ENCODE measurements at places on chromosomes 5 and 9. TPM values are rescaled to one million over a fixed set of nuclear protein-coding genes. Genes with fewer than 3 reads are reported as not detected.

- H3K27me3 ChIP-seq, result peaks cover 39% of the 10 kb centered on the region
- no peak for DNase-seq
- H3K4me1 ChIP-seq, result no peaks in the 10 kb centered on the region
- H3K36me3 ChIP-seq, result no peaks in the 10 kb centered on the region
- no peak overlapping the region for H3K27ac ChIP-seq
- H3K4me3 ChIP-seq, result no peak overlapping the region
Observed at GRCh38 chr9:137167747-137168572, 1.9 kb downstream of the LRRC26 start.

- peaks cover 56% of the 10 kb centered on the region for H3K27me3 ChIP-seq
- peaks cover 16% of the 10 kb centered on the region for H3K4me1 ChIP-seq
- no peak for DNase-seq
- no peak overlapping the region for H3K4me3 ChIP-seq
Observed at GRCh38 chr5:136200130-136200529, 7.2 kb upstream of the SMIM32 start.

Gene FOXB2
- total RNA-seq, result not detected

GRCh38 chr5:169531631-169532030, 51.9 kb upstream of the SPDL1 start:
- H3K27me3 ChIP-seq, result peaks cover 52% of the 10 kb centered on the region
- H3K27ac ChIP-seq, result no peak overlapping the region
- no peak overlapping the region for H3K4me3 ChIP-seq
- DNase-seq, result no peak

Gene C7
- total RNA-seq, result 6.1 TPM

DNA sequence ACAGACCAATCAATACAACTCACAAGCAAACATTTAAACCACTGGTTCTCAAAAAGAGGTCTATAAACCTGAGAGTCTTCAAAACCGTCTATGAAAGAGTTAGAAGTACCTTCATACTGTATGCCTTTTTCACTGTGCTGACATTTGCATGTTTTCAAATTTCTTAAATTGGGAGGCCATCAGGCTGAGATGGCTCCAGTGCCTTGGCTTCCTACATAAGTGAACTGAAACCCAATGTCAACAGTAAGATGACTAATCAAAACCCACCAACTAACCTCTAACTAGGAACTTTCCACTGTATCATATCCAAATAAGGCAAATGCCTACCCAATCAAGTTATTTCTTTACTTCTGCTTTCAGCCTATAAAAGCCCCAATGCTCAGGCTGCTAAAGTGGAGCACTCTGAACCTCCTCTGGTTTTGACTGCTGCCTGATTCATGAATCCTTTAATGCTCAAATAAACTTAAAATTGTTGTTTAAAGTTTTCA, 35.1 kb downstream of the FAM13B start:
- H3K4me1 ChIP-seq, result peaks cover 10% of the 10 kb centered on the region
- H3K27me3 ChIP-seq, result no peaks in the 10 kb centered on the region
- peaks cover 22% of the 10 kb centered on the region for H3K36me3 ChIP-seq
- no peak overlapping the region for H3K4me3 ChIP-seq

Gene BTNL8
- total RNA-seq, result not detected

GRCh38 chr5:5499442-5499841, 77.0 kb downstream of the ICE1 start:
- peaks cover 7% of the 10 kb centered on the region for H3K4me1 ChIP-seq
- no peak for DNase-seq
- H3K27me3 ChIP-seq, result peaks cover 18% of the 10 kb centered on the region
- H3K36me3 ChIP-seq, result no peaks in the 10 kb centered on the region

DNA sequence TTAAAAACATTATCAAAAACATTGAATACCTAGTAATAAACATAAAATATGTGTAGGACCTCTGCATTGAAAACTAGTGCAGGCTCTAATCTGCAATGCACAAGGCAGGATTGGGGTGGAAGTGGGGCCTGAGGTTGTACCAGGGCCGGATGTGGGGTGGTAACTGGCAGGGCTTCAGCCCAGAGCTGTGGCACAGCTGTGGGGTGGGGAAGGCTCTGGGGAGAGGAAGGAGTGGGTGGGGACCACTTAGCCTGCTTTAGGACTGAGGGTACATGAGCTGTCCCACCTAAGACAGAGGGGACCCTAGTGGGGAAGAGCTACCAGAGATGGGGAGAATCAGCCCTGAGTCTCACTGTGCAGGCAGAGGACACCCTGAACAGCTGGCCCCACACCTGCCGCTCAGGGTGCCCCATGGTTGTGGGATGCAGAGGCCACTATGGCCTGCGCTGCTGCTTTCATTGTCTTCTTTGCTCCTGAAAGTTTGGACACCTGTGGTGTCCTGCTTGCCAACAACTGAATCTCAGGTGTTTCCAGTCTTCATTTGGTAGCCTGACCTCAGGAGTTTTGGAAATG, 311.4 kb downstream of the TLE4 start:
- DNase-seq, result no peak
- no peak overlapping the region for H3K27ac ChIP-seq
- H3K36me3 ChIP-seq, result no peaks in the 10 kb centered on the region
- H3K27me3 ChIP-seq, result peaks cover 29% of the 10 kb centered on the region
- no peaks in the 10 kb centered on the region for H3K4me1 ChIP-seq

DNA sequence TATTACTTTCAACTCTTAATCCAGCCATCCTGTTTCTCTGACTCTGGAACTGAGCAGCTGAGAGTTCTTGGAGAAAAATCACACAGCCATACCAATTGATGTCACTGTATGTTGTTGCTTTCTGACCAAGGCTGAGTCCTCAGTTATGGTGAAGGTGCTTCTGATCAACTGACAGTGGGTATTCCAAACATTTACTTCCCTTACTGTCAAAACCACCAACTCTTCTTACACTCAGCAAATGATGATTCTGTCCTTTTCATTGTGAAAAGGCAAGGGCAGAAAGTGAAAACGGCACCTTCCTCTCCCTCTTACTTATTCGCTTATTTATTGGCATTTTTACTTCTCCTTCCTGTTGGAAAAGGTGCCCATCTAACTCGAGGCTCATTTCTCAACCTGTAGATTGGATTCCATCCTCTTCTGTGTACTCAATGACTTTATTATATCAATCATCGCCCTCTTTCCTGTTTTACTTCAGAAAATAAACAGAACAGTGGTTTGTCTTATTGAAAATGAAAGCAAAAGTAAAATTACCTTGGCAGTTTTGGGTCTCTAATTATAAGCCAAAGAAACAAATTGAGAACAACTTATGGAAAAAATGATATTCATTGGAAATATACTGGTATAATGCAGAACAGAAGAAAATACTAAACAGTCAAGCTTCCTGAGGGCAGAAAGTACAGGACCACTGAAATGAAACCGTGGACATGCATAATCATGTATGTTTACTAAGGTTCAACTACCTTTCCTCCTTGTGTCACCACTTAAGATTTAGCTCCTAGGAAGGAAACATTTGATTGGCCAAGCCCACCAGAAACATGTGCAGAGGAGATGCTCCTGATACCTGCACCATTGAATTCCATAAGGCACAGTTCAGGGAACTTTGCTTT, 104.5 kb upstream of the CHD1 start:
- no peaks in the 10 kb centered on the region for H3K36me3 ChIP-seq
- H3K27ac ChIP-seq, result no peak overlapping the region
- peaks cover 5% of the 10 kb centered on the region for H3K4me1 ChIP-seq
- DNase-seq, result no peak
- H3K27me3 ChIP-seq, result no peaks in the 10 kb centered on the region

GRCh38 chr5:115231598-115231997, 31.1 kb downstream of the PGGT1B start:
- H3K4me1 ChIP-seq, result no peaks in the 10 kb centered on the region
- H3K27ac ChIP-seq, result no peak overlapping the region
- H3K4me3 ChIP-seq, result no peak overlapping the region
- H3K27me3 ChIP-seq, result no peaks in the 10 kb centered on the region
- no peak for DNase-seq

DNA sequence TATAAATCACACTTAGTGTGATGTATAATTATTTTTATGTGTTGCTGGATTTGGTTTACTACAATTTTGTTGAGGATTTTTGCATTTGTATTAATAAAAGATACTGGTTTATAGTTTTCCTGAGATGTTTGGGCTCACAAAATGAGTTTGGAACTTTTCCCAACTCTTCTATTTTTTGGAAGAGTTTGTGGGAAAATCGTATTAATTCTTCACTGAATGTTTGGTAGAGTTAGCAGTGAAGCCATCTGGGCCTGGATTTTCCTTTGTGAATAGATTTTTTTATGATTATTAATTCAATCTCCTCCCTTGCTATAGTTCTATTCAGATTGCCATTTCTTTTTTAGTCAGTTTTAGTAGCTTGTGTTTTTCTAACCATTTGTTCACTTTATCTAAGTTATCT, 201.7 kb upstream of the NFIL3 start:
- H3K36me3 ChIP-seq, result peaks cover 5% of the 10 kb centered on the region
- no peak overlapping the region for H3K27ac ChIP-seq
- H3K4me1 ChIP-seq, result peaks cover 7% of the 10 kb centered on the region
- H3K4me3 ChIP-seq, result no peak overlapping the region

Gene PLAC8L1
- 2.0 TPM for total RNA-seq

- no peak for DNase-seq
- no peaks in the 10 kb centered on the region for H3K27me3 ChIP-seq
- H3K36me3 ChIP-seq, result no peaks in the 10 kb centered on the region
- H3K4me1 ChIP-seq, result no peaks in the 10 kb centered on the region
Observed at GRCh38 chr9:25703701-25704357, 25.6 kb upstream of the TUSC1 start.

DNA sequence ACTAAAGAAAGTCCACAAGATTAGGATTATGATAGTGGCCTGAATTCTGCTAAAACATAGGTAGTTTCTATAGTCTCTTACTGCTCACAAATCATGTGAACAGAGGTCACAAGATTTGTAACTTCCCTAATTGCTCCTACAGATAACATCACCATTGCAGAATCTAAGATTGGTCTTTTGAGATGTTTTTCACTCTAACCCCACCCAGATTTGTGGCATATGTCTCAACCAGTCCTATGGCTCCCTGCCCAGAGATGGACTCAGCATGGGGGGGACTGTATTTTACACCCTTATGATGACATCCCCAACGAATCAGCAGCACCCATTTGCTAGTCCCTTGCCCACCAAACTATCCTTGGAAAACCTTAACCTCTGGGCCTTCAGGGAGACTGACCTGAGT, 1046.2 kb downstream of the CDH12 start:
- H3K27me3 ChIP-seq, result peaks cover 3% of the 10 kb centered on the region
- no peaks in the 10 kb centered on the region for H3K36me3 ChIP-seq
- DNase-seq, result no peak
- H3K27ac ChIP-seq, result no peak overlapping the region
- H3K4me3 ChIP-seq, result no peak overlapping the region
- no peaks in the 10 kb centered on the region for H3K4me1 ChIP-seq

Gene SLCO6A1
- total RNA-seq, result 2.0 TPM

GRCh38 chr5:125277494-125278154, 531.2 kb upstream of the ZNF608 start:
- DNase-seq, result no peak
- no peak overlapping the region for H3K4me3 ChIP-seq
- H3K27ac ChIP-seq, result no peak overlapping the region
- no peaks in the 10 kb centered on the region for H3K36me3 ChIP-seq
- no peaks in the 10 kb centered on the region for H3K27me3 ChIP-seq
- H3K4me1 ChIP-seq, result peaks cover 22% of the 10 kb centered on the region

DNA sequence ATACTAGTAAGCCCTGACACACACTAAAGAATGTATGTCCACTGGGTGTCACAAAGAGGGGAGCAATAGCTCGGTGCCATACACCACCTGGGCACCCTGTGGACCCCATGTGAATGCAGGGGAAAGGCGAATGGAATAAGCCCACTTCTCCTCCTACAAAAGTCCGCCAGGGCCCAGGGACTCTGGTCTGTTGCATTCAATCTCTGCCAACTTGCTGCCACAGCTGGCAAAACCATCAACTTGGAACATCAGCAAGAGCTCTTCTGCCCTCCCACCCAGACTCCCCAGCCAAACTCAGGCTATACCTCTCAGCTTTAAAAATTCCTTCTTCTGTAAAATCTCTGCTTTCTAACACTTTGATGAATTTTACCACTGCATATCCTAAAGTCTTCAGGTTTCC, 54.5 kb downstream of the PFDN1 start:
- H3K4me3 ChIP-seq, result no peak overlapping the region
- no peak overlapping the region for H3K27ac ChIP-seq
- H3K27me3 ChIP-seq, result no peaks in the 10 kb centered on the region
- peaks cover 14% of the 10 kb centered on the region for H3K36me3 ChIP-seq
- DNase-seq, result no peak
- H3K4me1 ChIP-seq, result peaks cover 10% of the 10 kb centered on the region
